ENCODE measurements at places on chromosomes 4 and X.

GRCh38 chr4:91826186-91826585 lies 477.6 kb upstream of the GRID2 start:
- DNase-seq = peak; percentile 50

DNA sequence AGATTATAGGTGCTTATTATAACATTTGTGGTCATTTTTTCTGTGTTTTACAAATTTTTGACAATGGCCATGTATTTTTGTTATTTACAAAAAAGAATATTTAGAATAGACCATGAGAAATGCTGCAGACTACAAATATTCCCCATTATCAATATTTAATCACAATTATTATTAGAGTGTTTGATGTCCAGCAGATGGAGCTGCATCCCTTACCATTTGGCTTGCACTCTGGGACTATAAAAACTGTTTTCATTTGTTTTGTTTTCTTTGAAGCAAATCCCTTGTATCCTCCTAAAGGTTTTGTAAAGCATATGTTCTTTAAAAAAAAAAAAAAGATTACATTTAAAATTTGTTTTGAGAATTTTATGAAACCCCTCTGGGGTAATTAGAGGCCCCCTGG lies 85.6 kb upstream of the CXorf66 start:
- peak; percentile 15 for DNase-seq

DNA sequence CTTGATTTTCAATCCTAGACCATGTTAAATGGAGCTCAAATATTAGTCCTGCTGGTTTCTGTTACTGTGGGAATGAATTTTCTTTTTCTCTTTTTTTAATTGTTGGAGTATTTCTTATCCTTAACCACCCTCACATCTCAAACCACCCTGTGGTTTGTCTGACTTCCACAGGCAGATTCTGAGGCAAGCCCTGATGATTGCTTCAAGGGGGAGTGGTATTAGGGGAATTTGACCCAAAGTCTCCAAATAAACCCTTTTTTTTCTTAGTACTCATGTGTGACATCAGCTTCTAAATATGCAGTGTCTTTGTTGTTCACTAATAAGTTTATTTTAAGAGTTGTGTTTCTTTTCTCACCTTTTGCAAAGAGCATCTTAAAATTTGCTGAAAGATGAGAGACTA lies 810.3 kb downstream of the IL1RAPL1 start:
- peak; percentile 26 for DNase-seq

GRCh38 chr4:90544532-90545045 lies 417.4 kb downstream of the CCSER1 start:
- DNase-seq = no peak

DNA sequence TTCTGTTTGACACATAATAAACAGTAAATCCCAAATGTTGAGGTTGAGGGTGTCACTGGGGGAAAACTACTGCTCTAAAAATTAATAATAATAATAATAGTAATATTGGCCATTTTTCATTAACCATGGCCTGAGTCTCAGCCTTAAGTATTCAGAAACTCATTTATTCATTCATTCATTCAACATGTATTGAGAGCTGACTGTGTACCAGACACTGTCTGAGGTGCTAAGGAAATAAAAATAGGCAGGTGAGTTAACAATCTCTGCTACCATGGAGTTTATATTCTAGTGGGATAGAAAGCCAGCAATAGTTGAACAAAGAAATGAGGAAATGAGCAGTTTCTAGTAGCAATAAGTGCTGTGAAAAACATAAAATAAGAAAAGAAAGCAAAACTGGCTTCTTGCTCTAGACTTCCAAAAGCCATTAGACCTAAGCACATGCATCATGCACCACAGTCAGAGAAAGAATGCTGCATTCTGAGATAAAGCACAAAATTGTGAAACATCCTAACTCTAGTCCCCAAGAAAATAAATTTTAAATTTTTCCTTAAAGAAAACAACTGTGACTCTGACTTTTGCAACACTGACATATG lies 278.7 kb downstream of the RCHY1 start:
- DNase-seq = no peak

- no peak for DNase-seq
Measured at GRCh38 chr4:110489901-110490508, 14.1 kb downstream of the ENPEP start.

DNA sequence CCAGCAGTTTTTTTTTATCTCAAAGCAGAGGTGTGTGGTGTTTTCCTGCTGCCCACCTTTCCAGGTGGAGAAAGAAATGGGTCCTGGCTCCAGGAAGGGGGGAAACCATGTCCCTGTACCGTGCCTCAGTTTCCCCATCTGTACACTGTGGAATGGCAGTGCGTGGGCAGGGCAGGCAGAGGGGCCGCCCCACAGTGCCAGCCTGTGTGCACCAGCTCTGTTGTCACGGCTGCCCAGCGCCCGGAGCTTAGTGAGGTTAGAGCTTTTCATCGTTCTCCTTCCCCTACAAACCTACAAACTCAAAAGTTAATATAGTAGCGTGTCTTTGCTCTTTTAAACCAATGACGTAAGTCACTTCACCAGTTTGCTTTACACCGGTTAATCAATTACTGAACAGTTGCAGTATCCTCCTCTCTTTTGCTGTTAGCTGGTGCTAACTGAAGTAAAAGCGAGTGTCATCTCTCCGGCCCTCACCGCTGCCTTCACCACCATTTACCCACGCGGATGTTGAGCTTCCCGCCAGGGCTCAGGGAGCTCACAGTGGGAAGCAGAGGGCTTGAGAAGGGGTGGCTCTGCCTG lies 114.8 kb upstream of the ADRA2C start:
- DNase-seq = no peak

GRCh38 chrX:41452565-41453356 lies 5.6 kb downstream of the NYX start:
- peak; percentile 86 for DNase-seq

DNA sequence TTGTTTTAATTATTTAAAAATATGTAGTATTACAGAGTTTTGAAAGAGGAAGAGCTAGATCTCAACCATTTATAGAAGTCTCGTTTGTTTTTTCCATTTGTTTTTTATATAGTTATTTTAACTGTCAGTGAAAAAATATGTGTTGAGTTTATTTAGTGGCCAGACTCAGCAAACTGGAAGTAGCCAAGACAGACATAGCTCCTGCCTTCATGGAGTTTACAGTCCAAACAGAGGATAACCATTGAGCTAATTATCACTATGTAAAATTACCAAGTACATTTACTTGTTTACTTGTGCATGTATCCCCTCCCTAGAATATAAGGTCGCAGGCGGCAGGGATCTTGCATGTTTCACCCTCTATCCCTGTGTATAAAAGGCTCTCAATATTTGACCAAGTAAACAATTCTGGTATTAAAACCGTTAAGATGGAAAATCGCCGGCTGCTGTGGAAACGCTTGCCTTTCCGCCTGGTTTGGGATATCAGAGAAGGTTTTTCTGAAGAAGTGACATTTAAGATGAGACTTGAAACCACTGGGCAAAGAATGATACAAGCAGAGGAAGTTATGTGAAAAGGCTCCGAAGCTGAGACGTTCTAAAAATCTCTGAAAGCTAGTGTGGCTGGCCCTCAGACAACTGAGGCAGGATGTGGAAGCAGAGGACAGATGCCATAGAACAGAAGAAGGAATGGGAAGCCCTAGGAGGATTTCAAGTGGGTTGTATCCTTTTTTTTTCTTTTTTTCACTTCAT lies 1.3 kb upstream of the CCNI start:
- DNase-seq = no peak

- DNase-seq = no peak
Measured at GRCh38 chrX:19720236-19720635, 167.2 kb downstream of the SH3KBP1 start.

DNA sequence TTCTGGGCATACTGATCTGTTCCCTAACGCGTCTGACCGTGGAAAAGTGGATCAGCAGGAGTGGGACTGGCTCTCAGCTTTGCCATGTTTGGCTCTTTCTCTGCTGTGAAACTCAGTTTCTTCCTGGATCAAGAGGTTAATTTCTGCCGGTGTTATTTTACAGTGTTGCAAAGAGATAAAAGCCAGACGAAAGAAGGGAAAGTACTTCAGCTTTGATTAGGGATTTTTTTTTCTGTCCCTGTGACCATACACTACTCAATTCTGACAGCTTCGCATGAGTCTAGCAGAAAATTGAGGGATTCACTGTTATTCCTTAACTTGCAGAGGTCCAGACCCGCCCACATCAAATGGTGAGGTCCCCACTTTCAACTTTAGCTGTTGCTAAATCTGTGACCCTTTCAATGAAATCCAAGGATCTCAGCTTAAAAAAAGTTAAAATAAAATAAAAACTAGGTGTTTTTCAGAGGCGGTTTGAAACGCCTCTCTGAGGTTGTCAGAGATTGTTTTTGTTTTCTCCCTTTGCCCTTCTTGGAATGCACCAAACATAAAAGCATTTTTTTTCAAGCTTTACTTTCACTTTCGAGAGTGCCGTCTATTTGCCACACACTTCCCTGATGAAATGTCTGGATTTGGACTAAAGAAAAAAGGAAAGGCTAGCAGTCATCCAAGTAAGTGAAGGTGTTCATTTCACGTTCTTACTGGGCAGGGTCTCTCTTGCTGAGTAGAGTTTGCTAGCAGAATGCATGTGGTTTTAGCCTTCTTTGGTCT lies at the start of gene TLR3:
TLR3 (plus strand) TSS at position 576 of the 768 bp plus-strand sequence. CDS start 7,464 bp downstream, outside the sequence.
- DNase-seq = peak; percentile 79

GRCh38 chr4:141410839-141411238 lies 190.1 kb downstream of the ZNF330 start:
- peak; percentile 43 for DNase-seq

- peak; percentile 59 for DNase-seq
Measured at GRCh38 chr4:102642631-102643298, 118.0 kb downstream of the MANBA start.

DNA sequence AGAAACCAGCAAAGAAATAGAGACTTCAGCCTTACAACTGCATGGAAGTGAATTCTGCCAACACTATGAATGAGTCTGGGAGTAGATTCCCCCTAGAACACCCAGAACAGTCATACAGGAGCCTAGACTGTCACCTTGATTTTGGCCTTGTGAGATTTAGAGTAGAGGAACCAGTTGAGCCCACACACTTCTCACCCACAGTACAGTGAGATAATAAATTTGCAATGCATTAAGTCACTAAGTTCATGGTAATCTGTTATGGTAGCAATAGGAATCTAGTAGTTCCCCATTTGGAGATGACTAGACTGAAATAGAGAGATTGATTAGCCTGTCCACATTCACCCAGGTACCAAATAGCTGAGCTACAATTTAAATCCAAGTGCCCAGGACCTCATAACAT lies 59.0 kb downstream of the FAM13A start:
- no peak for DNase-seq

DNA sequence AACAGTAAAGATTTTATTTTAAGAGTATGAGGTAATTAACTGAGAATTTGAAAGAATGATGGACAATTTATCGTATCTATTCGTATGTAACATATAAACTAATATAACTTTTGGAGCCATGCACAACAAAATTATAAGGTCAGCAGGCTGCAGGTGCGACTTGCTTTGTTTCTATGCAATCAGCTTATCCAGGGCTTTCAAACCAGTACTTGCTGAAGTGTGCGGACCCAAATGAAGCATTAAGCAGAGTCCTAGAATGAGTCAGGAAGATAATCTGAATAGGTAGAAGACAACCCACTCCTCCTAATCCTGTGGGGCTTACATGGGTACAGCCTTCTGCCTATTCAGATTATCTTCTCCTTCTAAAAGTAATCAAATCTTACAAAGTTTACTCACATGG lies 2.1 kb downstream of the NSD2 start:
- no peak for DNase-seq

DNA sequence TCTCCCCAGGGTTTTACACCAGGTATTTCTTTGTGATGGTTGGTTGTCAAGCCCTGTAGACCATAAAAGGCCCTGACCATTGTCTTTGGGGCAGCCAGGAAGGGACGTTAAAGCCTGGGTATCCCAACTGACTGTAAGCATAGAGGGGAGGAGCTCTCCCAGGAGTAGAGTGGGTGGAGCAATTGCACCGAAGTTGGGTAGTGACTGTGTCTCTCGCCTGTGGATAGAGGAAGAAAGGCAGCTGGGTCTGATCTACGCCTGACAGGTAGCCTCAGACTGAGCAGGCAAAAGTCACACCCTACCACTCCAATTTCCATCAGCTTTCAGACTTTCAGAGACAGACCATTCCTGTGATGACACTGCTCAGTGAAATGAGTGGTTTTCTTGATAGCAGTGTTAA lies 123.3 kb downstream of the KLHL8 start:
- no peak for DNase-seq

Measured in adipocyte (in vitro differentiated cells).